ENCODE measurements at places on chromosomes 16 and 17.
A peak's percentile ranks its signal among the peaks of the same experiment; 100 is the strongest.

DNA sequence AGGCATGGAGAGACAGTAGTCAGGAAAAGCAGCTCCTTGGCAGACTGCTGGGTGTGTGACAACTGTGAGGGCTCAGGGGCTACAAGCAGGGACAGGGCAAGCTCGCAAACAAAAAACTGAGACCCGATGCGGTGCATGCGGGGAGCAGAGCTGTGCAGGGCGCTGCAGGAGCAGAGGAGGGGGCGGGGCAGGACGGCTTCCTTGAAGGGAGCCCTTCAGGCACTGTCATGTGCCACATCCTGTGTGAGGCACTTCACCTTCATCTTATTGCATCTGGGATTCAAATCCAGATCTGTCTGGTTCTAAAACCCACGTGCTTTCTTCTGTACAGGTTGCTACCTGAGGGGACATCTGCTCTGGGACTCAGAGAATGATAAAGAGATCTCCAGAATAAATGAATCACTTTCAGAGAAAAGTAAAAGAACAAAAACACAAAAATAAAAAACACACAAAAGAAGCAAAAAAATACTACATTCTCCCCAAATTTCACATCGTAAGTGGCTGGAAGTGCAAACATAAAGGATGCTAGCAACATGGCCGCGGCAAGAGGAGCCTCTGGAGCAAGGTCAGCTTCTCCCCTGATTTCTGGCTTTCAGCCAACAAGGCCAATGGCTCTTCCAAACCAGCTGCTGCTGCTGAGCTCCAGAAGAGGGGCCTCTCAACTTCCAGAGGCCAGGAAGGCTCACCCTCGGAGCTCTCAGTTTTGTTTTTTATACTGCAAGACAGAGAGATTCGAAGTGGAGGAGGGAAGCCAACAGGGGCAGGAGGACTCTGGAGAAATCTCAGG lies 14.2 kb downstream of the LYRM9 start:
- no peak for DNase-seq

GRCh38 chr17:64718058-64718457 lies 56.0 kb upstream of the SMURF2 start:
- DNase-seq, result no peak

GRCh38 chr16:49277386-49277742 lies 4.3 kb downstream of the CBLN1 start:
- DNase-seq, result no peak

- DNase-seq, result no peak
Measured at GRCh38 chr16:74199066-74199841, 97.4 kb upstream of the PSMD7 start.

GRCh38 chr17:73166731-73167581 lies 2.1 kb downstream of the SSTR2 start:
- DNase-seq, result peak; percentile 52

DNA sequence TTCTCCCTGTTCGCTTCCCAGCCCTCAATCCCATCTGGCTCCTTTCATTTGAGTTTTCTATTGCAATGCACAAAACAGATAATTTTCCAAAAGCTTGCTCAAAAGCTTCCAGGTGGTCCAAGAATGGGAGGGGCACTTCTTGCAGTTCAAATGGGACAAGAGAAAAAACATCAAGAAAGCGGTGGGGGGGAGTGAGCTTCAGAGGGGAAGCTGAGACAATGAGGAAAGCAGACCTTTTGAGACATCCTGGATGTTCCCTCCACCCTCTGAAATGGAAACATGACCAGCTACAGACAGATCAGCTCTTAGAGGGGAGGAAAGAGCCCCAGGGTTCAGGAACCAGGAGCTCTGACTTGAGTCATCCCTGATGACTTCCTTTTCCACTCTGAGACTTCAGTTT lies 368.2 kb downstream of the SLC39A11 start:
- DNase-seq, result no peak

DNA sequence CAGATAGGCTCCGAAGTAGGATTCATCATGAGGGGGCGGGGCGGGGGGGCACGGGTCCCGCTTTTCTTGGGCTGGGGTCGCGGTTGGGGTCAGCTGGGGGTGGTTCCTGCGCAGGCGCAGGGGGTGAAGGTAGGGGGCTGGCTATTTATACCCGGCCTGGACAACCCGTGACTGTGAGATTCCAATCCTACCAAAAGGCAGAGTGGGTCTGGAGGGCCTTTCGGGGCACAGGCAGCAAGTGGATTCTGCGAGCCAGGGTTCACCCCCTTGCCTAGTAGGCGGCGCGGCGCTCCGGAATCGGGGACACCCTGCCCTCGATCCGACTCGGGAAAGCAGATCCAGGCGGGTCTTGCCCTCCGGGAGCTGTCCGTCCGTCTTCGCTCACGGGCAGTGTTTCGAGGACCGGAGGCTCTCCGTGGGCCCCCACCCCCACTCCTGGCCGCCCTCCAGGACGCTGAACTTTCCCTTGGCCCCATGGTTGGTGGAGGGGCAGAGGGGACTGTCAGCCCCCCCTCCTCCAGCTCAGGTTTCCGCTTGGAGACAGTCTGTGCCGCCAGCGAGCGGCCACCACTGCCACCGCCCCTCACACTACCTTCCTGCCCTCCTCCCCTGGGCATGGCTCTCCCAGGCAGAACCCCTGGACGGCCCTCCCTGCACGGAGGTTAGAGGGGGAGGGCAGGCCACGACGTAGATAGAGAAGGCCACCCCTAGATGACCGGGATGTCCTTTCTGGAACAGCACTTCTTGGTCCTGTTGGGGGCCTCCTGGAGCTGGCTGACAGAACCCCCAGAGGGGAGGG lies 634 bp downstream of the SLC2A4 start:
- DNase-seq, result no peak

DNA sequence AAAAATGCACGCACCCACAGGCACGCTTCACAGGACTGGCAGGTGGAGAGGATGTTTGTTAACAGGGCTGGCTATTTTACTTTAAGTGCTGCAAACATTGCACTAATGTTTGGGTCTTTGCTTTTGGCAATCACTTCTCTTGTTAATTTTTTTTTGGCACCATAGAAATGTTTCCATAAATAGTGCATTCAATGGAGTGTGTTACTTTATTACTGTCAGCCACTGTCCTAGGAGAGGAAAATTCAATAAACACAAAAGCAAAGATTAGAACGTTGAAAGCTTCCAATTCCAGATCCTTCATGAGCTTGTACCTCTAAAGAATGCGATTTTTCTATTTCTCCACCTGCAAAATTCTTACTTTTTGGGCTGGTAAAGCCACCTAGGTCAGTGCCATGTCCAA lies 743.5 kb downstream of the WWOX start:
- no peak for DNase-seq

DNA sequence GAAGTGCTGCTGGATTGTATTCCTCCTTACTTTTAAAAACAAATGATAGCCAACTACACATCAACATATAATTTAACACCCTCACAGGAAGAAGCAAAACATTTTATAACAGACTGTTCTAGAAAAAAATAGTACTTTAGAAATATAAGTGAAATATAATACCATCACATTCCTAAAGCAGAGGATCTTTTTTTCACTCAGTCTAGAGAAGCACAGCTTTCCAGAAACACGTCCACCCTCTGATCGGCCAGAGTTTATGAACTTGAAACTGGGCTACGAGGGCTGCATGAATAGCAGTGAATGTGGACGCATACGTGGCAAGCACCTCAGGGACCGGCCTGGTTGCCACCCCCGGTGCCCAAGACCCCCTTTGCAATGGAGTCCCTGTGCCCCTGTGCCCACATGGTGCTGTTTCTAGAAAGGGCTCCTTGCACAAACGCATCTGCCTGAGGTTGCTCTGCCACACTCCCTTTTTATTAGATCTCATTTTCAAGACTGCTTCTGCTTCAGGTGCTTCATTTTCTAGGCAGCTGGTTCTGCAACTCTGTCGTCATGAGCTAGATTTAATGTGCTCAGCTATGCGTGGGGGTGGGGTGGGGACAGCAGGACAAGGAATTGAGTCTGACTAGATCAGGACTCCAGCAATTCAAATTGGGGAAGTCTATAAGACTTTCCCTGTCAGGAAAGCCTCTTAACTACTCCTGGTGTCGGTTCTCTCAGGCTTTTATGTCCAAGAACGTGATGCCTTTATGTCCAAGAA lies 29.1 kb upstream of the ERN1 start:
- DNase-seq, result peak; percentile 85

DNA sequence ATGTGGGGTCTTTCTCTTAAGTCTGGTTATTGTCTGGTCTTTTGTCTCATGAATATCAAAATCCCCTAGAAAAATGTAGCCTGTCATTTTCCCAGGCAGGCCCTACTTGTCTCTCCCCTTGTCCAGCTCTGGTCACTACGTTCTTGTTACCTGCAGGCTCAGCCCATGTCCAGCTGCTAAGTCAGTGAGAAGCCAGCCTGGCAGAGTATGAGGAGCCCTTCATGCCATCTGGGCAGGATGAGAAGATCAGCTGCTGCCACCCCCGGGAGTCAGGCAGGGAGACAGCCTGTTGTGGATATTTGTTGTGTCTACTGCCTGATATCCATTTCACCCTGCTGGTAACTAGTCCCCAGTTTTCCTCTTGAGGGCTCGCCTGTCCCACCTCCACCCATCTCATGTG lies 88.9 kb downstream of the ASIC2 start:
- no peak for DNase-seq

GRCh38 chr16:87550495-87550961 lies 51.8 kb upstream of the JPH3 start:
- peak; percentile 73 for DNase-seq

DNA sequence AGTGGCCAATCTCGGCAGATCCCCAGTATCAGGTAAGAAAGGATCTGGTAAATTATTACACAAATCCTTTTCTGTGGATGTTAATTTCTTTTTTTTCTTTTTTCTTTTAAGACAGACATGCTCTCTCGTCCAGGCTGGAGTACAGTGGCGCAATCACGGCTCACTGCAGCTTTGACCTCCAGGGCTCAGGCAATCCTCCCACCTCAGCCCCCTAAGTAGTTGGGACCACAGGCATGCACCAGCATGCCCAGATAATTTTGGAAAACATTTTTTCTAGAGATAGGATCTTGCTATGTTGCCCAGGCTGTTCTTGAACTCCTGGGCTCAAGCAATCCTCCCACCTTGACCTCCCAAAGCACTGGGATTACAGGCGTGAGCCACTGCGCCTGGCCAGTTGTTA lies 54.0 kb downstream of the GAS7 start:
- no peak for DNase-seq

DNA sequence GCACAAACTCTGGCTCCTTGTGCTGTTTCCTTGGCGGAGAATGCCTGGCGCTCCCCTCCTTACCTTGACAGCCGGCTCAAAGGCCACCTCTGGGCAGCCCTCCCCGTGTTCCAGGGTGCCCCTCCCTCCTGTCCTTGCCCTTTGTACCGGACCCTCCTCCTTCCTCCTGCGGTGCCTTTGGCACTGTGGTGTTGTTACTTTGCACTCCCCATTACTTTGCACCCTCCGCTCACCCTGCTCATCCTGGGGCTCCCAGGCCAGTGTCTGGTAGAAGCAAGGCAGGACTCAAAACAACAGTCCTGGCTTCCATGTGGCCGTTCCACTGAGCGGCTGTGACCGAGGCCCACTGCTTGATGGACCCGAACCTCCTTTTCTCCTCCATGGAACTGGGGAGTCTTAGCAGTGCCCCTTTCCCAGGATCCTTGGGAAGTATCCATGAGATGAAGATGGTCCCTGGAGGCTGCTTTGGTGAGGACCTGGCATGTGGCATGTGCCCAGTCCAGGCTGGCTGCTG lies 147.8 kb downstream of the CMIP start:
- no peak for DNase-seq

- DNase-seq, result no peak
Measured at GRCh38 chr17:38715216-38715943, 10.3 kb downstream of the MLLT6 start.

DNA sequence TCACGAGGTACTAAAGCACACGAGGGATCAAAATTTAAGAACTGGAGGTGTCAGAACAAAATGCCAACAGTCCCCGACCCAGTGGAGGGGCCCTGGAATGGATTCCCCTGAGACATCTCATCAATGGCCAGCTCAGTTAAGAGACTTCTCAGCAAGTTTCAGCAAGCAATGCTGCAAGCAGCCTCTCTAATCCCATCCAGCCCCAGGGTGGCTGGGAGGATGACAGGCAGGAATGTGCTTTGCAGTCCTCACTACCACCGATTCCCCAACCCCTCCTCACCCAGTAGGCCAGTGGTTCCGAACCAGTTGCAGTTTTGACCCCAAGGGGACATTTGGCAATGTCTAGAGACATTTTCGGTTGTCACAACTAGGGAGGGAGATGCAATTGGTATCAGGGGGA lies 8.7 kb downstream of the GPRC5B start:
- no peak for DNase-seq

- no peak for DNase-seq
Measured at GRCh38 chr17:17425005-17425404, 51.8 kb upstream of the MED9 start.

DNA sequence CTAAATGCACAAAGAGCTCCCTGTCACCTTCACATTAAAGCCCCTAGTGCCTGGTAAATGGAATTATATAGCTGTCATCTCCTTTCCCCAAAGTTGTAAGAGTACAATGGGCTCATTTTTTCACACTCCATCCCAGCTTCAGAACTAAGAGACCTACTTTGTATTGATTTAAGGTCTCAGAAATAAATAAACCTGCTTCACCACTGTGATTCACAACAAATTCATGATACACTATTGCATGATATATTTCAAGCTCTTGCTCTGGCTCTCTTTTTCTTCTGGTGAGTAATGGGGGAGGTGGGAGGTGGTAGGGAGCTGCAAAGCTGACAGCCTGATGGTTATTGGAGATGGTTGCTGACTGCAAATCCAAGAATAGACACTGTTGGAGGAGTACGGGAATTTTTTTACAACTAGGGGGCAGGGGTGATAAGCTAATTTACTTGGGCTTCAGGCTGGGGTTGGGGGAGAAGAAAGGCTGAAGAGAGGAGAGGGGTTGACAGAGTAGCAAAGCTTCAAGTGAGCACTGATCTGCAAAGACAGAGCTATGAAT lies 189.9 kb downstream of the AATF start:
- DNase-seq, result no peak

GRCh38 chr17:57243171-57243622 lies 13.1 kb upstream of the MSI2 start:
- peak; percentile 74 for DNase-seq

GRCh38 chr17:77454242-77455095 lies 313.7 kb downstream of the SEC14L1 start:
- DNase-seq, result peak; percentile 36

- DNase-seq, result peak; percentile 85
Measured at GRCh38 chr17:42116705-42117396, 4.3 kb downstream of the KAT2A start.

DNA sequence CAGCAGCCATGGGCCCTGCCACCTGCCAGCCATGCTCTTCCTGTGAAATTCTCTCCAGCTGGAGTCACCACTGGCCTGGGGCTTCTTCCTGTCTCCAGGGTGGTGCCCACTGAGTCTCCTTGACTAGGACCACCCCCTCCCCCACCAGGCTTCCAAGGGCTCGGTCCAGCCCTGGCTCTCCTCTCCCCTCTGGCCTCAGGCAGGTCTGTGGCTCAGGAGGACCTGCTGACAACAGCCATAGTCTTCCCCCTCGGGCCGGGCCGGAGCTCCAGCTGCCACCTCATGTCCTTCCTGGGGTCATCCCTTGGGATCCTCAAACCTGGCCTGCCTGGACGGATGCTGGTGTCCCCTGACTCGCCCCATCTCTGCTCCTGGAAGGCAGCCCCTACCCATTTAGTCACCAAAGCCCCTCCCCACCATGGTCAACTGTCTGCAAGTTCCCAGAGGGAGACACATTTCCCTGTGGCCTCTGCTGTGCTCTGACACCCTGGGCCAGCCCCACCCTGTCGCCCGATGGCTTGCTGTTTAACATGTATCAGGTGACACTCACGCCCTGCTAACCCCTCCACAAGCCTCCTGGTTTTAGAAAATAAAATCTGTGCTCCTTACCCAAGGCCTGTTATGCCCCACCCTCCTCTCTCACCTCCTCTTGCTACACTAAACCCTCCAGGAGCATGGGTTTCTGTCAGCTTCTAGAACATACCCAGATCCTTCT lies 186.2 kb downstream of the RBFOX3 start:
- no peak for DNase-seq

- no peak for DNase-seq
Measured at GRCh38 chr17:62627904-62628633, 599 bp downstream of the MRC2 start.
